Left lobe of liver (tissue), 2 donors: ENCODE measurements at places on chromosomes 11 and 22. TPM values are rescaled to one million over a fixed set of nuclear protein-coding genes. Genes with fewer than 3 reads are reported as not detected.

DNA sequence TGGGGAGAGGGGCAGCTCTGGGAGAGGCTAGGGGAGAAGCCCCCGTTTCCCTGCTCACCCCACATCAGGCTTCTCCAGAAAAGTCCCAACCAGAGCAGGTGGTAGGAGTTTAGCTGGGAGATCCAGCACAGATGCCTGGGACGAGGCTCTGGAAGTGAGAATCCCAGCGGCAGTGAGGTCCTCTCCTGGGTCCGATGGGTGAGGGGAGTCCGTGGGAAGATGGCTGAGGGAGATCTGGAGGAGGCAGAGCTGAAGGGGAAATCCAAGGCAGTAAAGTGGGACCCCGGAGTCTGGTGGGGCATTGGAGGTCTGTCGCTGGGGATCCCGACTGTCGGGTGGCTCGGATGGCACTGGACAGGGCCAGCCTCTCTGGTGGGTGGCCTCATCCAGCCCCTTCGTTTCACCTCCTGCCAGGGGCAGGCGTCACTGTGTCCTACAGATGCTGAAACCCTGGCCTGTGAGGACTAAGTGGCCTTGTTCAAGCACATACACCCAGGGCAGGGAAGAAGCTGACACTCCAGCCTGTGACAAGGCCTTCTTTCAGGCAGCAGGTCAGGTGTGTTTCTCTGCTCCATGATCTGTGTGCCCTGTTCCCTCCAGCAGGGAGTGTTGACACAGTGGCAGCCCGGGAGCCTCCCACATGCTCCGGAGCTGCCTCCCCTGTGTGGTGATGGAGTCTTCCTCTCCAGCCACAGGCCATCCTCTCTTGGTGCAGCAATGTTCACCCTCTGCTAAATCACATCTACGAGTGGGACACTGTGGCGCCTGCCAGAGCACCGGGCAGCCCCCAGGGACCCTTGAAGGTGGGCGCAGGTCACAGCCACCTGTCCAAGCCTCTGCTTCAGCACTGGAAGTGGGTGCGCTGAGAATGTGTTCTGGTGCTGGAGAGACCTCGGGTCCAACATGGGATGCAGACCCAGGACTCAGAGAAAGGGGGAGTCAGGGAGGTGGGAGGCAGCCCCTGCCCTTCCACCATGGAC lies 850.8 kb downstream of the BRD1 start:
- peak; percentile 19 for DNase-seq

GRCh38 chr22:50481440-50482106 lies at the start of gene ADM2:
TSS of gene ADM2 (plus strand) at chr22:50481543. CDS start at chr22:50481848, 305 bp downstream.
- DNase-seq, result peak; percentile 64

GRCh38 chr11:40045312-40045711 lies 1414.1 kb downstream of the LRRC4C start:
- DNase-seq, result no peak

DNA sequence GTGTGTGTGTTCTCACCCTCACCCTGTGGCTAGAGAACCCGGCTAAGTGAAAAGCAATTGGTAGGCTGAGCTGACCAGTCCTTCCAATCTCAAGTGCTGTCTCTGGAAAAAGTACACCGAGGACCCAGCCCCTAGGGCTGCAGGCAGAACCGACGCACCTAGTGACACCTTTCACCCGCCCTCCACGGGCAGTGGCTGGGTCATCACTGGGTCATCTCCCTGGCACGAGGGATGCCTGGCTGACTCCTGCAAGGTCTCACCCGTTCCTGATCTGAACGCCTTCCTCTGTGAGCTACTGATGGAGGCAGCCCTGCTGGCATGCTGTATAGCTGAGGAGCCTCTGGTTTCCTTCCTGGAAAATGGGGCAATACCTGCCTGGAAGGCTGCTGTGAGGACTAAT lies 311.5 kb downstream of the NTM start:
- DNase-seq, result peak; percentile 28

GRCh38 chr11:32318071-32319055 lies 117.0 kb downstream of the WT1 start:
- DNase-seq, result no peak

DNA sequence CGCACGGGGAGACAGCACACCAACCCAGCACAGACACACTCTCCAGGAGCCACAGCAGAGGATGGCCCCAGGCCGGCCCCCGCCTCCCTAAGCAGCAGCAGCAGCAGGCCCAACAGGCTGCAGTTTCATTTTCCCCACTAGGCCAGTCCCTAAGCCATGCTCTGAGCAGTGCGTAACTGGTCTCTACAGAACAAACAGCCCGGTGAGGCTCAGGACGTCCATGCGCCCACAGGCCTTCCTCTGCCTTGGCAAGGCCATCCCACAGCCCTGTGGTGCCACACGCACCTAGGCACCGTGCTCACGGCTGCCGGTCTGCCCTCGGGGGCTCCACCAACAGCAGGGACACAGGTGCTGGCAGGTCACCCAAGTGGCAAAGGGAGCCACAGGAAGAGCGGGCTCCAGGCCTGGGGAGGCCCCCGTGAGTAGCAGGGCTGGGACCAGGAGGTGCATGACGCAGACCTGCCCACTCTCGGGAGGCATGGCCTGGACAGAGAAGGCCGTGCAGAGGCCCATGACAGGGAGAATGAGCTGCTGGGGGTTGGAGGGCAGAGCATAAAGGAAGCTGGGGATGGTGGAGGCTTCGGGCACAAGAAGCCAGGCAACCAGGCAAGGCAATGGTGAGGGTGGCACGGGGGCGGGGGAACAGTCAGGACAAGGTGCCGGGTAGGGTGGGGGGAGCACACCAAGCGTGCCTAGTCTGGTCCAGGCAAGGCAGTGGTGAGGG lies 1.4 kb upstream of the MOB2 start:
- no peak for DNase-seq

Gene THRSP
- total RNA-seq, result 48.6 TPM
